ENCODE measurements at places on chromosomes 6 and 20. TPM values are rescaled to one million over a fixed set of nuclear protein-coding genes. Genes with fewer than 3 reads are reported as not detected.

MYCT1 gene
- 4.1 TPM for polyA plus RNA-seq

SRSF12 gene
- 1.2 TPM for polyA plus RNA-seq

GRCh38 chr6:166469426-166469961, 86.8 kb upstream of the MPC1 start:
- H3K27me3 ChIP-seq = no peaks in the 10 kb centered on the region
- H3K4me3 ChIP-seq = no peak overlapping the region
- H3K36me3 ChIP-seq = no peaks in the 10 kb centered on the region
- no peak overlapping the region for H3K27ac ChIP-seq
- DNase-seq = no peak

ANGPT4 gene
- 0.34 TPM for polyA plus RNA-seq

- H3K27me3 ChIP-seq = no peaks in the 10 kb centered on the region
- no peak overlapping the region for H3K4me3 ChIP-seq
- no peak for DNase-seq
- peaks cover 5% of the 10 kb centered on the region for H3K36me3 ChIP-seq
- no peaks in the 10 kb centered on the region for H3K4me1 ChIP-seq
Observed at GRCh38 chr20:4913147-4913546, 88.2 kb downstream of the SLC23A2 start.

- H3K4me1 ChIP-seq = no peaks in the 10 kb centered on the region
- no peak overlapping the region for H3K4me3 ChIP-seq
- H3K27me3 ChIP-seq = peaks cover 2% of the 10 kb centered on the region
- H3K36me3 ChIP-seq = no peaks in the 10 kb centered on the region
Observed at GRCh38 chr20:1688886-1689538, 31.4 kb upstream of the SIRPG start.

EHMT2 gene
- polyA plus RNA-seq = 60.1 TPM

RUNX2 gene
- 7.1 TPM for polyA plus RNA-seq

AFG1L gene
- 3.9 TPM for polyA plus RNA-seq

TRIM15 gene
- 0.59 TPM for polyA plus RNA-seq

JARID2 gene
- polyA plus RNA-seq = 15.8 TPM

GRCh38 chr6:167505199-167505598, 180.3 kb downstream of the TTLL2 start:
- no peaks in the 10 kb centered on the region for H3K36me3 ChIP-seq
- H3K4me1 ChIP-seq = no peaks in the 10 kb centered on the region
- DNase-seq = no peak
- H3K27me3 ChIP-seq = no peaks in the 10 kb centered on the region
- H3K4me3 ChIP-seq = no peak overlapping the region

LHFPL5 gene
- 0.09 TPM for polyA plus RNA-seq

DNA sequence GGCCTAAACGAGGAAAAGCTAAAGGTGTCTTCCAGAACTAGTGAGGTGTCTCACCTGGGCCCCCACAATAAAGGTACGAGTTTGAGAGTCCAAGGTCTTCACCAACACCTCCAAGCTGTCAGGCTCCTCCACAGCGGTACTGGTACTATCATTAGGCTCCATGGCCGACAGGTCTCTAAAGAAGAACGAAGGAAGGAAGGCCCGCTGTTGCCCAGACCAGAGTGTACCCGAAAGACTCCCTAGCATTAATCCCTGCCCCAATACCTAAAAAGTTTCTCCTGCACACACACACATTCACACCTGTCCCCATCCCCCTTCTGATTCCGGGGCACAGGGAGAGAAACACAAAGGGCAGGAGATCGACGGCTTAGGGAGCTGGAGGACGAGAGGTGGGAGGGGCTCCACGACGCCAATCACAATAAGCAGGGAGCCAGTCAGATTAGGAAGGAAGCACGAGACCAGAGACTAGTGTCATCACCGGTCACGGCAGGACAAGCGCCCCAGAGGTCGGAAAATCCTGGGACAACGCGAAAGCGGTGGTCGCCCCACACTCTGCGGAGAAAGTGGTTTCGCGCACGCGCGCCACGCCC, 764 bp downstream of the BAG6 start:
- peak overlapping the region; percentile 86 for H3K4me3 ChIP-seq
- no peaks in the 10 kb centered on the region for H3K27me3 ChIP-seq
- peaks cover 52% of the 10 kb centered on the region for H3K36me3 ChIP-seq
- H3K27ac ChIP-seq = peak overlapping the region; percentile 97
- H3K4me1 ChIP-seq = peaks cover 19% of the 10 kb centered on the region
- DNase-seq = no peak

Measured in thymus (tissue), 14 donors.